ENCODE measurements at places on chromosomes 1 and 21.

DNA sequence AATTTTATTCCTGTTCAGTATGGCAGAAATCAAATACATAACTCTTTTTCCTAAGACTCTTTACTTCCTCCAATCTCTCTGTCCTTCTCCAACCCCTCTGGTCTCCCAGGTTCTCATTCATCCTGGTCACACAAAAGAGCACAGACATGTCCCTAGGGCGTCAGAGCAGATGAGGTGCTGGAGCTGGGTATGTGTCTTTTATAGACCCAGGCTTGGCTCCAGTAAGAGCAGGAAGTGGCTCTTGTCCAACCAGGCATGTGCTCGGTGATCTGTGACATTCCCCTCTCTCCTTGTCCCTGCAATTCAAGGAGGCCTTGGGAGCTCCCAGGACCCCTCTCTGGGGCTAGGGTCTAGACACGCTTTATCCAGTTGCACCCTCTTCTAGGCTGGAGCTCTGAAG lies 18.0 kb upstream of the LCE2D start:
- no peak for DNase-seq

GRCh38 chr1:178335426-178335825 lies 161.3 kb downstream of the CLEC20A start:
- no peak for DNase-seq

DNA sequence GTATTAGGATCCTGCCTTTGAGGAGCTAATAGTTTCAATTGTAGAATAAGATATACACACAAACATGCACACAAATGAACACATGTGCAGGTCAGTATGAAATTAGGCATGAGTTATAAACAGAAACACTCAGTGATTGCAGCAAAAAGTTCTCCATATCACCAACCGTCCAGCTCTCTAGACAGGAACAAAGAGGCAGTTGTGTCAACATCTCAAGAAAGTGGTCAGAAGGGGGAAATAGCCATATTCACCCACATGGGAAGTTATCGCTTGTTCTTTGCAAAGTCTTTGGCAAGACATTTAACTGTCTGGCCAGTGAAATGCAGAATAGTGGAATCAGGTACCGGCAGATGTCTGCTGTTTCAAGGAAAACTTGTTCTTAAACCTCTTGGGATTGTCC lies 29.4 kb upstream of the PIGC start:
- DNase-seq, result no peak

GRCh38 chr1:229159668-229160544 lies 111.0 kb upstream of the RAB4A start:
- DNase-seq, result no peak

DNA sequence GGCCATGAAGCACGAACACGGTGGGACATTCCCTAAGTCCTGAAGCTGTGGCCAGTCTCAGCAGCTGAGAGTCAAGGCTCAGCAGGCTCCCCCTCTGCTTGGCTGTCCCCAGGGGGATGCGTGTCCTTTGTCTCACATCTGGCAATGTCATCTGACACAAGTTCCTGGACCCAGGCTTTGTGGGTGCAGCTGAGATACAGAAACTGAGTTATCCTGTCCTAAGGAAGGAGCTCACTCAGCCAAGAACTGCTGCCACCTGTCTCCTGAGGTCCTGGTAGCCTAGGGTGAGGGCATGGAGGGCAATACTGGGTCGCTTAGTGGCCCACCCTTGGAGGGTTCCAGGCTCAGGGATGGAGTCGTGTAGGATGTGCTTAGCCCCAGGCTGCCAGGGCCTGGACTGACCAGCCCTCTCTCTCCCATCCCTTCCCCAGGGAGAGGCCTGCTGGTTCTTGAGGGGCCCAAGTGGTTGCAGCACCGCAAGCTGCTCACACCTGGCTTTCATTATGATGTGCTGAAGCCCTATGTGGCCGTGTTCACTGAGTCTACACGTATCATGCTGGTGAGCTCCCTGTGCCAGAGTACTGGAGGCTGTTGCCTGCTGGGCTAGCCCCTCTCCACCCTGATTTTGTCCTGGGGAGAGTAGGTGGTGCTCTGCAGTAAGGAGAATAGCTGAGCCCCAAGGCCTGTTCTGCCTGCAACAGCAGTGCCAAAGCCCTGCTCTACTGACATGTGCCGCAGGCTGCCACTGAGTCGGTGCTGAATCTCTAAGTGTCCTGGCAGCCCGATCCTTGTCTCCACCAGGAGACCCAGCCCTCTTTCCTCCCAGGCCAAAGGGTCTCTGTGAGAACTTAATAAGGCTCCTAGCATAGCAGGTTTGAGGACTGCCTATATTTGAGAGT lies 13.5 kb downstream of the CYP4B1 start:
- DNase-seq, result no peak

DNA sequence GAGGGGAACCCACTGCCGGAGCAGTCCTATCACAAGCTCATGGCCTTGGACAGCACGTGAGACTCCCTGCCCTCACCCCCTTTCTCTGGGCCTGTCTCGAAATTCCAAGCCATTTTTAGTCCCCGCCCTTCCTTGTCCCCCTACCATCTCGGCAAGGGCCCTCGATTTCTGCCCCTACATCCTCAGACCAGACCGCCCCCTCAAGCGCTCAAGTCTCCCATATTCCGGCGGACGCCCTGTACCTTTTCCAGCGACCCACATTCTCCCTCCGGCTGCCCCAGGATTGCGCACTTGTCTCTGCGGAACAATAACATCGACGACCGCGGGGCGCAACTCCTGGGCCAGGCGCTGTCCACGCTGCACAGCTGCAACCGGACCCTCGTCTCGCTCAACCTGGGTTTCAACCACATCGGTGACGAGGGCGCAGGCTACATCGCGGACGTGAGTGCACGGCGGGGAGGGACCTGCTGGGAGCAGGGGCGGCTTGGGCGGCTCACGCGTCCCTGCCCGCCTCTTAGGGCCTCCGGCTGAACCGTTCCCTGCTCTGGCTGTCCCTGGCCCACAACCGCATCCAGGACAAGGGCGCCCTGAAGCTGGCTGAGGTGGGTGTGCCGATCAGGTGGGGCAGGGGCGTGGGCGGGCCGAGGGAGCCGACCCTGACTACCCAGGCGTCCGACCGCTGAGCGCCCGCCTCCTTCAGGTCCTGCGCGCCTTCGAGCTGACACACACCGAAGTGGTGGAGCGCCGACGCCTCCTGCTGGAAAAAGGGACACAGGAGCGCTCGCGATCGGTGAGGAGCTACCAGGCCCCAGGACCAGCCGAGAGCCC lies 7.0 kb downstream of the LRRC71 start:
- DNase-seq, result no peak

GRCh38 chr1:19606817-19607642 lies 37.1 kb upstream of the NBL1 start:
- no peak for DNase-seq
